Activated T-helper 1 cell treated with anti-CD3 and anti-CD28 coated beads, Interleukin-2, amount 50 U/mL, for 16 hours (primary cell): ENCODE measurements at places on chromosomes 1 and 21.

- DNase-seq: no peak
Observed at GRCh38 chr1:30844631-30845030, 63.9 kb downstream of the SDC3 start.

GRCh38 chr1:168210312-168210711 lies 15.5 kb upstream of the SFT2D2 start:
- no peak for DNase-seq

DNA sequence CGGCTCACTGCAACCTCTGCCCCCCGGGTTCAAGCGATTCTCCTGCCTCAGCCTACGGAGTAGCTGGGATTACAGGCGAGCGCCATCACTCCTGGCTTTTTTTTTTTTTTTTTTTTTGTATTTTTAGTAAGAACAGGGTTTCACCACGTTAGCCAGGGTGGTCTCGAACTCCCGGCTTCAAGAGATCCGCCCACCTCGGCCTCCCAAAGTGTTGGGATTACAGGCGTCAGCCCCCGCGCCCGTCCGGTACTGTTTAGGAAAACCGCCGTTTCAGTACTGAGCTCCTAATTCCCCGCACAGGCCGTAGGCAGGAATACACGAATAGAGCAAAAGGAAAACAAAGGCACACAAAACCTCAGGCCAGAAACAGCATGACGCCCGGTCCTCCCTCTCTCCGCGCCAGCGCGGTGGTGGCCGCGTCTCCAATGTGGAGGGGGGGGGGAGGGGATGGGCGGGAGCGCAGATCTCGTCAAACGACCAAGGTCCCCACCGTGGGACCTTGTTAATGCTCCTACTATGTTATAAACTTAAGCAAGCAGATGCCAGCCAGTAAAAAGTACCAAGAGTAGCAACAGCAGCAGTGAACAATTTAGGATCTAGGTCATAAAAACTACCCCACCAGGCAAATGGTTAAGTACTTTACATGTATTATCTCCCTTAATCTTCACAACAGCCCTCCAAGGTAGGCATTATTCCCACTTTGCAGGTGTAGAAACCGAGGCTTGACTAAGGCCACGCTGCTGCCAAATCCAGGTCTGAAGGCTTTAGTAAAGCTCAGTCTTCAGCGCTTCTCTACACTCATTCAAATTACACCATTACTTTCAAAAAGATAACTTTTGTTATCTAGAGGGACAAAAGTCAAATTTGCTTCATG lies 648 bp upstream of the ADAR start:
- no peak for DNase-seq

GRCh38 chr21:32307706-32308105 lies 9.1 kb downstream of the MRAP start:
- DNase-seq: no peak

DNA sequence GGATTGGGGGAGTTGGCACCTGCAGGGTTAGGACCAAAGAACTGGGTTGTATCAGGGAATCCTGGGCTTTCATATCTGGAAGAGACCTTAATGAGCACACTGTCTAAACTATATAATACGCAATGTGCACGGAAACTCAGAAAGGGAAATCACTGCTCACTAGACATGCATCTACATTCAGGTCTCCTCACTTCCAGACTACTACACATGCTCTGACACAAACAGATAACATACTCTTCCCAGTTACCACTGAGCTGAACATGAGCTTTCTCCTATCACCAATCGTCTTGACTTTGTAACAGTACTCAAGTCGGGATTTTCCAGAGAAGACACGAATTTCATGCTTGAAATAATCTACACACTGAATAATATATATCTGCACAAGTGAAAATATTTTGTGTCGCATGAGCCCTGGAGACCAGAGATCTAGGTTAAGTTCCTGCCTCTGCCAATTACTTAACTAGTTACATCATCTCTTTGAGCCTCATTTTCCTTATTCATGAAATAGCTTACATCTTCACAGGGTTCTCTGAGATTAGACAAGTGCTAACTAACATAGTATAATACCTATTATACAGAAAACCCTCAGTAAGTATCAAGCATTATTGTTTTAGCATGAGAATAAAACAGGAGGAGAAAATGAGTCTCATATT lies 101.1 kb downstream of the JAK1 start:
- no peak for DNase-seq

DNA sequence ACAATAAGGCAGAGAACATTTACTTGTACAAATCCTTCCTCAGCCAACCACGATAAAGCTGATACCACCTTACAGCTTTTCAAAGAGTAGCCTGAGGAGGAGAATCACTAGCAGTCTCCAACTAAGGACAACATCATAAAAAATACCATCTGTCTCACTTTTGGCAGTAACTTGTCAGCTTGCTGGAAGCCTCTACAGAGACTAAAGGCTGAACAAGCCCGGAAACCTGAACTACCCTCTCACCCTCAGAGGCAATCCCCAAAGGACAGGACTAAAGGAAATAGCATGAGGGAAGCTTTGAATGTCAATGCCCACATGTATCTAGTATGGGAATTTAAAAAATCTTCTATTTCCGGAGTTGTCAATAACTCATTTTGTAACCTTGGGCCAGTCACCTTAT lies 10.6 kb downstream of the SRSF4 start:
- no peak for DNase-seq

DNA sequence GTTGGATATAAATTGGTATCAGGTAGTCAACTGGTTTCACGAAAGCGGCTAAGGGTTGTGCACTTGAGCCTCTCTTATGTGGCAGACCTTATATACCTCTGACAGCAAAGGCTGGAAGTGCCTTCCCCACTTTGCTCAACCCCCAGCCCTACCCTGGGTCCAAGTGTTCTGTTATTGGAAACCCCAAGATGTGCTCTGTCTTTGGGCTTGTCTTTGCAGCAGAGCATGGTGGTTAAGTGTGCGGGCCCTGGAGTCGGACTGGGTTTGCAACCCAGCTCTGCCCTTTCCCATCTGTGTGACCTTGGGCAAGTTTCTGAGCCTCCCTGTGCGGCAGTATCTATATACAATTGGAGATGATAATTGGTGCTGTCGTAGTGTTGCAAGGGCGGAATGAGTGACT lies 11.2 kb upstream of the IL10 start:
- DNase-seq: no peak

- no peak for DNase-seq
Observed at GRCh38 chr21:14071902-14072734, 138.6 kb downstream of the LIPI start.

DNA sequence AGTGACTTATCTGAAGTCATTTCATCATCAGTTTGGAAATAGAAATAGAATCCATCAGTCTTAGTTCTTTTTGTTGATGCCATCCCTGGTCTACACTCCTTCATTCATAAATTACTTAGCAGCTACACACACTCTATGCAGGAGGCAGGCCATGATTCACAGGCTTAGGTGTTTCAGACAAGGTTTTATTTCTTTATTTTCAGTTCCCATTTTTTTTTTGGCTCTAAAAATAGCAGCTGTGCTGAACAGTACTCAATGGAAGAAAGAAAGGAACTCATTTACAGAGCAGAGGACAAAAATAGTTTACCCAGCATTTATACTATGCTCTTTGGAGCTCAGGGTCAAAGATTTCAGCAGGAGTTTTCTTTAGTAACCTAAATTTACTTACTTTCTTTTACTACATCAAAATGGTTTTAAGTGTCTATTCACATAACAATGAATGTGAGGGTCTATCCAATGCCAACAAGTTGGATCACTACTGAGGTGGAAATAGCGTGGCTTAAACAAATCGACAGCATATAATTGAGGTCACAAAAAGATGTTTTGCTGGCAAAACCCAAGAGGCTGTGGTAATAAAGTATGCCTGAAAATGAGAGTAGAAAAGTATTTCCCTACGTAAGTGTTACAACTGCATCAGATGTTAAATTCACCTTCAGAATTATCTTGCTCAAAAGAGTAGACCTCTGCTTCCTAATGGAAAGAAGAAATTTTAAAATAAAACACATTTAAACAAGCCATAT lies 7.7 kb downstream of the KRTAP19-8 start:
- DNase-seq: no peak

GRCh38 chr1:155177192-155177917 lies 3.7 kb downstream of the TRIM46 start:
- DNase-seq: no peak

DNA sequence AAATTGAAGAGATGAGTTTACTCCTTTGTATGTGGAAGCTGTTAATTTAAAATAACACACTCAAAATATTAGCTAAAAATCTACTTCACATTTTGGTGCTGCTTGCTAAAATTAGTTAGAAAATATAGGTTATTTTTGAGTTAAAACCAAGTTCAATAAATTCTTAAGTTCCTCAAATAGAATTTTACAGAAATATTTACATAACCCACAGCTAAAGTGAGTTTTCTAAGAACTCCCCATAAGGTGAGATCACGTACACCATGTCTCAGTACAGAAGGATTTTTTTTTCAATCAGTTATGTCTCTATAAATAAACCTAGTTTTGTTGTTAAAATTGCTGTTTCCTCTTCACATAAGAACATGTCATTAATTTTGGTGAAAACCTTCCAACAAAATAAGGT lies 108.0 kb downstream of the SDCCAG8 start:
- DNase-seq: no peak
